Fibroblast of lung (primary cell): ENCODE measurements at places on chromosomes 7 and 10. TPM values are rescaled to one million over a fixed set of nuclear protein-coding genes. Genes with fewer than 3 reads are reported as not detected.

C10orf71 gene
- total RNA-seq = not detected in 2 replicates

ACHE gene
- total RNA-seq = under 0.01 and 0.26 TPM in 2 replicates

ZNF511 gene
- total RNA-seq = 23.6 and 27.7 TPM in 2 replicates

ZNF33B gene
- 7.8 and 10.0 TPM in 2 replicates for total RNA-seq

BBS9 gene
- 26.9 and 27.2 TPM in 2 replicates for total RNA-seq

CUZD1 gene
- total RNA-seq = 0.50 and 0.51 TPM in 2 replicates

LDB3 gene
- total RNA-seq = under 0.01 TPM in 2 replicates

SLK gene
- total RNA-seq = 58.0 and 63.1 TPM in 2 replicates

BCCIP gene
- total RNA-seq = 31.3 and 32.0 TPM in 2 replicates

LRMDA gene
- 1.0 and 2.0 TPM in 2 replicates for total RNA-seq

FAM25G gene
- total RNA-seq = not detected in 2 replicates

PCLO gene
- 0.17 TPM in 1 of 2 replicates, not detected in the other for total RNA-seq

KIAA1549 gene
- 0.66 and 0.77 TPM in 2 replicates for total RNA-seq

CSTF2T gene
- 14.9 and 20.0 TPM in 2 replicates for total RNA-seq

ATOH7 gene
- under 0.01 TPM in 1 of 2 replicates, not detected in the other for total RNA-seq

CHAT gene
- not detected in 2 replicates for total RNA-seq

PTF1A gene
- not detected in 2 replicates for total RNA-seq

PLXDC2 gene
- total RNA-seq = 5.1 and 12.3 TPM in 2 replicates

CCDC6 gene
- total RNA-seq = 30.0 and 35.5 TPM in 2 replicates

SEMA3D gene
- 4.6 and 12.1 TPM in 2 replicates for total RNA-seq
